Fibroblast of skin of abdomen (primary cell): ENCODE measurements at places on chromosomes 5 and 9.

DNA sequence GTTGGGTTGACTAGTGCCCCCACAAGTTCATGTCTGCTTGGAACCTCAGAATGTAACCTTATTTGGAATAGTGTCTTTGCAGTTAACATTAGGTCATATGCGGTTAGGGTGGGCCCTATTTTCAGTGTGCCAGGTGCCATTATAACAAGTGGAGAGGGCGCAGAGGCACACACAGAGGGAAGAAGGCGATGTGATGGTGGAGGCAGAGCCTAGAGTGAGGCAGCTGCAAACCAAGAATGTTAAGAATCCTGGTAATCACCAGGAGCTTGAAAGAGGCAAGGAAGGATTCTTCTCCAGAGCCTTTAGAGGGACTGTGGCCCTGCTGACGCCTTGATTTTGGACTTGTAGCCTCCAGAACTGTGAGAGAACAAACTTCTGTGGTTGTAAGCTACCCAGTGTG, 10.9 kb downstream of the GPR107 start:
- DNase-seq = no peak

DNA sequence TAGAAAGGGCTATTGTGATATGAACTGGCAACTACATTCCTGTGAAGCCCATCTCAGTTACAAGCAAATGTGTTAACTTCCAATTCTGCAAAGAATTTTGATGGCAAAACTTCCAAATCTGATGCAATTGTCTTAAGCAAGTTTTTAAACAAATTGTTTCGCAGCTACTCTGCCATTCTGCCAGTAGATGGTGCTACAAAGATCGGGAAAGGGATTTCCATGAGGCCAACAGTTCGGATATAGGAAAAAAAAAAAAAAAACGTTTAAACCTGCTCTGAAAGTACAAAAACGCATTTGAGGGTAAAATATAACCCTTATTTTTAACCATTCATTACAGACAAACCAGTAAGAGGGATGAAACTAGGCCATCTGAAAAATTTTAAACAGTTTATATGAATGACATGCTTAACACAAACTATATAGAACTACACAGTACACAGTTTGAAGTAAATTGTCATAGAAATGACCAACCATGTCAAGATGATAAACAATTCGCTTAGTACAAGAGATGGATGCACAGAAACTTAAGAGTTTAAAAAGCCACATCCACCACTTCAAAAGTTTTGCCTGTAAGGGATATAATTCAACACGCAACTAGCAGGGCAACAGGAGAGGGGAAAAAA, 2.2 kb downstream of the HNRNPA0 start:
- DNase-seq = peak; percentile 80

DNA sequence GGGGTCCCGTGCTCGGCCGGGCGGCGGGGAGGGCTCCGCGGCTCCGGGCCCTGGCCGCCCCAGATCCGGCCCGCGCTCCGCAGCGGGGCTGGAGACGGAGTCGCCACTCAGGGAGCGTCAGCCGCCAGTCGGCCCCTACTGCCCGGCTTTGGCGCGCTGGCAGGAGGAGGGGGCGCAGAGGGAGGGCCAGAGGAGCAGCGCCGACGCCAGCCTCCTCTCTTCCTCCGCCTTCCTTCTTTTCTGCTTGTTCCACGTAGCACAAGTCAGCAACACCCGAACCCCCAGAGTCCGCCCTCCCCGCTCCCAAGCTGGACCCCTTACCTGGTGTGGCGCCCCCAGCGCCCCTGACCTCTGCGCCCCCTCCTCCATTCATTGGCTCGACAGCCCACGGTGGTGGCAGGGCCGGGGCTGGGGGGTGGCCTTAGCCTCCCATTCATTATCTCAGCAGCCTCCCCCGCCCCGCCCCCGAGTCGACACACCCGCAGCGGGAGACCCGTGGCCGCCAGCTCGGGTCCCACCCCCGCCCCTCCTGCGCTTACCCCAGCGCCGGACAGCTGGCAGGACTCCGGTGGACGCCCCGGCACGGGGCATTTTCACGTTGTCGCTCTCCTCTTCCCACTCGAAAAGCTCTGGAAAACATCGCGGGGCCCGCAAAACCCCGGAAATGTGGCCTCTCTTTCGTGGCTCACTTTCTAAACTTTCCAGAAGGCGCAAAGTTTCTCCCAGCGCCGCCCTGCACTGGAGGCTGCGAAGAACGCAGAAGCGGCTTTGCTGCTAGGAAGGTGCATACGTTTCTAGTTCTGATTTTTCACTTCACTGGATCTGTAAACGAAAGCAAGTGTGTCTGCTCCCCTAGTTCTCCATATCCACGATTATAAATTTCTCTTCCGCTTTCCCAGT, at the start of gene LPAR1:
Gene LPAR1 (minus strand): TSS at position 140 of the 900 bp plus-strand sequence. CDS start 66,353 bp downstream, outside the sequence.
- DNase-seq = peak; percentile 70

DNA sequence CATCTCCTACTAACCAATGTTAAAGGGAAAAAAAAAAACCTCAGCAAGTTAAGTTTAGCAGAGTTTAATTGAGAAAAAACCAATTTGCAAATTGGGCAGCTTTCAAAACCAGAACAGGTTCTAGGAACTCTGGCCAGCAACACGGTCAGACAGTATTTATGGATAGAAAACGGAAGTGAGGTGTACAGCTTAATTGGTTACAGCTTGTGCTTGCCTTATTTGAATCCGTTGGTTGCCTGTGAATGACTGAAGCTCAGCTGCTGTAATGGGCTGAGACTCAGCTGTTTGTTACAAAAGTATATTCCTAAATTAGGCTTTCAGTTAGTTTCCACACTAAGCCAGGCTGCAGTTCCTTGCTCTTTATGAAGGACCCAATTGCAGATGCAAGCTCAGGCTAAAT, 217.0 kb downstream of the SREK1 start:
- no peak for DNase-seq

- DNase-seq = no peak
Measured at GRCh38 chr5:78215972-78216371, 78.5 kb downstream of the AP3B1 start.

DNA sequence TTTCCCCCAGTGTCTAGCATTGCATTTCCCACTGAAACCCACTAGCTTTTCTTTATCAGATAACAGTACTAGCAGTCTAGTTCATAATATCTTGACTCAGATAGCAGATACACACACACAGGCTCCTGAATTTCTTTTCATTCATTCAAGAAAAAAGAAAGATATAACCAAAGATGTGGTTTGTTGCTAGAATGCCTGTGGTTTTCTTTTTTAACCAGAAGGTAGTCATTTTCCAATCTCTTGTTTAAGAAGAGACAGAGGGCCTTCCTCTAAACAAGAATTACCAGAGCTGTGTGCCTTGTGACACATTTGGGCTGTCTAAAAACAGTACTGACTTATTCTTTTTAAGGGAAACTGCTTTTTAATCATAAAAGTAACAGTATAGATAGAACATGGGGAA, 167.3 kb downstream of the PJA2 start:
- DNase-seq = peak; percentile 9

DNA sequence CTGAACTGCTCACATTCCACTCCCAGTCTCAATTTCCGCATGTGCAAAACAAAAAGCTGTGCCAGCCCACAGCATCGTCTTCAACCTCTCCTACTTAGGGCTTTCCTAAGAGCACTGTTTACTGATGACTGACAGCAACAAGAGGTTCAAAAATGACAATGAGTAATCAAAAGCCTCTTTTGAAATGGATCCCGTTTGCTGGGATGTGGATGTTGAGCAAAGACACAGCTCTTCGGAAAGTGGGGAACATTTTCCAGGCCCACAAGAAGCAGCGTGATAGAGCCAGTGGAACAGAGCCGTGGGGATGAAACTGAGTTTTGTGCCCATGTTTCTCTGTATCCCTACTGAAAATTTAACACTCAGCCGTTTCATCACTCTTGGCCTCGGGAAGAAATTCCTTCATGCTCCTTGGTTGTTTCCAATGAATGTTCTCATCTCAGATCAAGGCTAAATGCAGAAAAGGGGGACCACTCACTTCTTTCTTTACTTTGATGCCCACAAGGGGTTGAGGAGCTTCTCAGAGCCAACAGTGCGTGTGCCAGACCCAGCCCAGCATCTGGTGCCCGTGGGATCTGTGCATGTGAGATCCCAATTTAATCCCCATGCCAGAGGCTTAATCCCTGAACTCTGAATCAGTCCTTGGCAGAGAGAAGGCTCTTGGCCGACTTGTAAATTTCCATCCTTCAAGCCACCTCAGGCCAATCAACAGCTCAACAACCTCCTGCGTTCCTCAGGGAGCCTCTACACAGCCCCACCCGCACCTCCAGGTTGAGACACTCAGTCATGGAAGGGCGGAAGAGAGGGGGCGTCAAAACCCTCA, 230.2 kb upstream of the DAPK1 start:
- no peak for DNase-seq

- DNase-seq = peak; percentile 99
Measured at GRCh38 chr5:31987985-31988710, 186.0 kb downstream of the GOLPH3 start.

GRCh38 chr5:59759600-59760351, 133.8 kb downstream of the PDE4D start:
- no peak for DNase-seq

GRCh38 chr9:122075135-122076030, 17.7 kb downstream of the TTLL11 start:
- DNase-seq = no peak

GRCh38 chr9:108077556-108077955, 588.0 kb upstream of the KLF4 start:
- DNase-seq = no peak

- DNase-seq = no peak
Measured at GRCh38 chr5:88930335-88930734, 47.4 kb upstream of the MEF2C start.

DNA sequence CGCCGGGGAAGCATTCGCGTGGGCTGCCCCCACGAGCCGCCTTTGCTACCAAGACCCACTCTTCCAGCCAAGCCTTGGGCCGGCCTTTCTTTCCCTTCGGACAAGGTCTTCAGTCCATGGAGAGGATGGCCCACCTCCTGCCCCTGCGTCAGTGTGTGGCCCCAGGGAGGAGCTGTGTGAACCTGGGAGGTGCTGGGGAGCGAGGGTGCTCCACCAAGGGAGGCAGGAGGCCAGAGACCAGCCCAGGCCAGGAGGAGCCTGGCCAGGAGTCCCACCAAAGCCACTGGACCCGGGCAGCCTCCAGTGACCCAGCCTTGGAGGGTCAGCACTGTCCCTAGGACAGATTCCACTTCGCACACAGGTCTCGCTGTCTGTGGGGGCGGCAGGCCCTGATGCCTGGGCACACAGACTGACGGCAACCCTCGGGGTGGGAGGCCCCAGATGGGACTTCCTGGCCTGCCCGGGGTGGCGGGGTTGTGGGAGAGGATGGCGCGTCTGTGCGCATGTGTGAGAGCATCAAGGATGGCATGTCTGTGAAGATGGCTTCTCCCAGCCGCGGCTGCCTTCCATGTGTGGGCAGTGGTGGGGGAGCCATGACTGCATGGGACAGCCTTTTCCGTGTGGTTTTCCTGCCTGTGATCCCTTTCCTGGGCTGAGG, 113.3 kb upstream of the LPCAT1 start:
- no peak for DNase-seq

- peak; percentile 86 for DNase-seq
Measured at GRCh38 chr5:56026863-56027300, 32.1 kb upstream of the IL6ST start.

- DNase-seq = no peak
Measured at GRCh38 chr5:72191404-72191803, 84.1 kb downstream of the MAP1B start.

GRCh38 chr5:168464214-168464613, 22.1 kb upstream of the RARS1 start:
- no peak for DNase-seq

- DNase-seq = no peak
Measured at GRCh38 chr9:132506977-132507669, 75.3 kb upstream of the BARHL1 start.

GRCh38 chr5:159732220-159732619, 184.1 kb upstream of the ADRA1B start:
- peak; percentile 17 for DNase-seq

DNA sequence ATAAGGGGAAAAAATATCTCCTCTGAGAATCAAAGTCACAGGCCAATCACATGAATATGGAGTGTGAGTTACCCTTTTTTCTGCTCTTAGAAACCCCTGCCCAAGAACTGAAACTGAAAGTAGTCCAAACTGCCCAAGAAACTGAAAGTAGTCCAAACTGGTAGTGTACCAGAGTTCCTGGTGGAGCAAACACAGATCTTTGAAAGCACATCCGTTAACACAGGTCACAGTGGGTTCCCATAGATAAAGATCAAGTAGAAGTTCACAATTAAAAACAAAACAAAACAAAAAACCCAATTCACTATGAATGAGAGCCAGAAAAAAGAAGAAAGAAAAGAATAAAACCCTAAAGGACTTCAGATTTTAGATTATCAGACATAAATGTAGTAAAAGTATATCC, 332.4 kb upstream of the EFNA5 start:
- peak; percentile 25 for DNase-seq

GRCh38 chr9:97560851-97561250, 59.4 kb downstream of the TMOD1 start:
- DNase-seq = no peak

DNA sequence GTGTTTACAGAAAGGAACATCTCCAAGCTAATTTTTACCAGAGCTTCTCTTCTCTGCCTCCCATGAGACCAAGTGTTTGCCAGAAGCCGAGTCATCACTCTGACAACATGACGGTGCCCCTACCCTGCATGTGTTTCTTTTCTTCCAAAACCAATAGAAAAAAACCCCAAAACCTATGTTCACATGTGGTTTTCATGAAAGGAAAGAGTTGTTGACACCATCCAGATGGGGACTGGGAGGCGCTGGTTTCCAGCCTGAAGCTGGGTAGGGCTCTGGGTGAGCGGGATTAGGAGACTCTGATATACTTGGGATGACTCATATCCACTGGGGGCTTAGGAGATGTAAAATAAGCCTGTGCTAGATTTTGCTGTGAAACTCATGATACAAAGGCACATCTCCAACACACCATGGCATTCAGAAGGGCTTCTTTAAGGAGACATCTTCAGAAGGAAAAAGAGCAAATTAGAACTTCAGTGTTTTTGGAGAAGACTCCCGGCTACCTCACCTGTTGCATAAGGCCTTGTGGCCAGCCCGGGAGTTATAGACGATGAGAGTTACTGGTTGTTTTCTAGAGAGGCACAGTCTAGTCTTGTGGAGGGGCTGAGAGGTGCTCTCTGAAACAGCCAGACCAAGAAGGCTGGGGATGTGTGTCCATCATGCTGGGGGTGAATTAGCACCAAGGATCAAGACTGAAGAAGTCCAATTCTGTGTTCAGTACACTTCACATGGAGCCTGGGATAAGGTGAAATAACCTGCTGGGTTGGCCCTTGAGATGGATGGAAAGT, 108.9 kb upstream of the LHFPL2 start:
- DNase-seq = peak; percentile 93

DNA sequence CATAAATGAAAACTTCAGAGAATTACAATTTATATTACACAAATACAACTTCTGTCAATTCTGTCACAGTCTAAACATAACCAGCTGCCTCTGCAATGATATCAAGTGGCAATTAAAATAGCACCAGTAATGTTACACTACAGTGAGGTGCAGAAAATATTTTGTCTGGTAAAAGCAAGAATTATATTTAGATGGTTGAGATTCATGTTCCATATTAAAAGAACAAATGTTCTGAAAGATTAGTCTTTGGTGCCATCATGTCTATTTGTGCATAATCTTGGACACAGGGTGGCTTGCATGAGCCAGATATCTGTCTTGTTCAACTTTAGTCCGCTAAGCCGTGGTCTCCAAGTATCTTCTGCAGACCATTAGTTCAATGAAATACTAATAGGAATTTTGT, 29.0 kb upstream of the PRR16 start:
- no peak for DNase-seq
